ENCODE measurements at places on chromosomes 1 and 21.

GRCh38 chr1:15959424-15959823, 16.5 kb downstream of the ZBTB17 start:
- no peak for DNase-seq

- no peak for DNase-seq
These were observed 250.1 kb downstream of the KCNH1 start for GRCh38 chr1:210883821-210884220.

GRCh38 chr1:53550201-53550741, 91.1 kb downstream of the DMRTB1 start:
- no peak for DNase-seq

GRCh38 chr1:237740846-237741245, 149.9 kb downstream of the ZP4 start:
- DNase-seq: no peak

DNA sequence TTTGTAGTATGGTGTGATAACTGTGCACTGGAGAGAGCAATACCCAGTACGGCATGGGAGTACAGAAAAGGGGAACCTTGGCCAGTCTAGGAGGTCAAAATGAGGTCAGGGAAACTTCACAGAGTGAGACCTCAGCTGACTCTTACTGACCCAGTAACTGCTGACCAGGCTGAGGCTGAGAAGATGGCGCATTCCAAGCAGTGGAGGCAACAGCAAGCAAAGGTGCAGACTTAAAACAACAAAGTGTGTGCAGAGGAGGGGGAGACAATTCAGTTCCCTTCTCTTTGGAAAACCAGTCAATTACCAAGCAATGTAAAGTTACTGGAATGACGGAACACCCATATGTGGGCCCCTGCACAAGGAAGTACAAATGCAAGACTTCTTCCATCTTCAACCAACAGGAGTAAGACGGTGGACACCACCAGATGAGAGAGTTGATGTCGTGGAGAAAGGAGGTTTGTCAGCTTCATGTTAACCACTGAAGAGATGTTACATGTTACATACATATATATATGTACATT, 54.6 kb upstream of the PRDX6 start:
- no peak for DNase-seq

DNA sequence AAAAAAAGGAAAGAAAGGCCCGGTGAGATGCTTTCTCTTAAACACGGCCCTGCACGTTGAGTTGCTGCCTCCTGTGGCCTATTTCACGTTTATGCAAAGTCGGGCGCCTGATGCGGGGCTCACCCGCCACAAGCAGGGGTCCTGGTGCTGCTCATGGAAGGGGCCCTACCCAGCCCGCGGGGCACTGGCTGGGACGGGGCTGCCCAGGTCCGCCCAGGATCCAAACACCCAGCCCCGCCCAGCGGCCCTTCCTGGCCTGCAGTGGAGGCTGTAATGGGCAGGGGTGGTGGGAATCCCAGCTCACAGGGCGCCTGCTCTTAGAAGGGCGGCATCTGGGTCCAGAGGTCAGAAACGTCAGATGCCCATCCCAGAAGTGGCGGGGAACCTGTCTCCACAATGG, 1.6 kb downstream of the COL6A2 start:
- no peak for DNase-seq

- DNase-seq: no peak
These were observed 8.8 kb upstream of the LMX1A start for GRCh38 chr1:165365341-165365740.

GRCh38 chr1:93686504-93687250, 5.0 kb upstream of the BCAR3 start:
- DNase-seq: no peak

DNA sequence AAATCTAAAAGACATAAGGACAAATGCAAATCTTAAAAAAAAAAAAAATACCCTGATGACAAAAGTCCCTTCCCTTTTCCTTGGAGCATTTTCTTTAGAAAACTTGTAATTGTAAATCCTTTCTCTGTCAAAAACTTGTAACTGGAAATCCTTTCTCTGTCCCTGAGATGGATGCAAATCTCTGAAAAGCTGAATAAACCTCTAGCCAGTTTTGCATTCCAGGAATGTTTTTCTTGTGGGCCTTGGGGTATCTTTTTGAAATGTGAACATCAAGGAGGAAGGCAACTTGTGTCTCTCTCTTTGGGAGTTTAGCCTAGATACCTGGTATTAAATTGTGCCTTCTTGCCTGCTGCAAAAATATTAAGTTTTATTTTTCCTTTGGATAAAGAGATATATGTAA, 305.3 kb downstream of the KCNT2 start:
- no peak for DNase-seq

DNA sequence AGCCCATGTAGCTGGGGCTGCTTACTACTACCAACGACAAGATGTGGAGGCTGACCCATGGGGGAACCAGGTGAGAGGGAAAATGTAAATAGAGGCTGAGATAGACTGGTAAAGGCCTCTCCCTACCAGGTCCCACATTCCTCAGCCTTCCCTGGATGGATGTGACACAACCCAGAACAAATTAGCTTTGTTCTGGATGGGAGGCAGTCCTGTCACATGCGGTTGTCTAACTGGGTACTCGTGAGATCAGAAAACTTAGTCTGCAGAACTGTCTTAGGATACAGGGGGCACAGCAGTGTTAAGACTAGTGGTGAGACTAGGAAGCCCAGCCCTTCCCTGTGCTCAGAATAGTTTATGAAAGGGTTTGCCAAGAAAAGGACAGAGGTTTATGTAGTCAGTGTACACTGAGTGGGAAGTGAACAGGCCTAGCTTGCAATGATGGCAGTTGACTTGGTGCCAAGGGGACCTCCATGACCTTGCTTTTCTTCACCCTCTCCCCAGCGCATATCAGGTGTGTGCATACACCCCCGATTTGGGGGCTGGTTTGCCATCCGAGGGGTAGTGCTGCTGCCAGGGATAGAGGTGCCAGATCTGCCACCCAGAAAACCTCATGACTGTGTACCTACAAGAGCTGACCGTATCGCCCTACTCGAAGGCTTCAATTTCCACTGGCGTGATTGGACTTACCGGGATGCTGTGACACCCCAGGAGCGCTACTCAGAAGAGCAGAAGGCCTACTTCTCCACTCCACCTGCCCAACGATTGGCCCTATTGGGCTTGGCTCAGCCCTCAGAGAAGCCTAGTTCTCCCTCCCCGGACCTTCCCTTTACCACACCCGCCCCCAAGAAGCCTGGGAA, 8.4 kb downstream of the MMACHC start:
- no peak for DNase-seq

GRCh38 chr1:219405531-219406331, 207.2 kb downstream of the ZC3H11B start:
- no peak for DNase-seq

GRCh38 chr21:17451364-17451891, 61.4 kb upstream of the CXADR start:
- no peak for DNase-seq

DNA sequence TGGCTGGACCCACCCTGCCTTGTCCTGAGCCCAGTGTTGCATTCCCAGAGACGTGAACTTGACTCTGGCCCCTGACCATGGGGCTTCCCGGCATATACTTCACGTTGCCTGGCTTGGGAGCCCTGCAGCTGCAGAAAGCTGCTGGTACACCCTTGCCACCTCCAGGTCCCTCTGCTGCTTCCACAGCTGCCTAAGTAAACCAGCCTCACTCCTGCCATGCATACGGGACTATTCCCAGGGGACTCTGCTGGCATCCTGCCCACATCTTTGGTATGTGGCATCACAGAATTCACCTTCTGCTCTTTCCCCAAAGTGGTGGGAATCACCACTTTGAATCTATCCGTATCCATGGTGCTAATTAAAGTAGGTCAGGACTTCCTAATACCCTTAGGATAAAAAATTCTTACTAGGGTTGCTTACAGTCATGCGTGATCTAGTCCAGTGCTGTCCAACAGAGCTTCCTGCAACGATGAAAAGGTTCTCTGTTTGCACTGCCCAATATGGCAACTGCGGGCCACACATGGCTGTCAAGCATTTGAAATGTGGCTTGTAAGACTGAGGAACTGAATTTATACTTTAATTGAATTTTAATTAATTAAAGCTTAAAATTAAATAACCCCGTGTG, 203.0 kb downstream of the GRIK3 start:
- no peak for DNase-seq

DNA sequence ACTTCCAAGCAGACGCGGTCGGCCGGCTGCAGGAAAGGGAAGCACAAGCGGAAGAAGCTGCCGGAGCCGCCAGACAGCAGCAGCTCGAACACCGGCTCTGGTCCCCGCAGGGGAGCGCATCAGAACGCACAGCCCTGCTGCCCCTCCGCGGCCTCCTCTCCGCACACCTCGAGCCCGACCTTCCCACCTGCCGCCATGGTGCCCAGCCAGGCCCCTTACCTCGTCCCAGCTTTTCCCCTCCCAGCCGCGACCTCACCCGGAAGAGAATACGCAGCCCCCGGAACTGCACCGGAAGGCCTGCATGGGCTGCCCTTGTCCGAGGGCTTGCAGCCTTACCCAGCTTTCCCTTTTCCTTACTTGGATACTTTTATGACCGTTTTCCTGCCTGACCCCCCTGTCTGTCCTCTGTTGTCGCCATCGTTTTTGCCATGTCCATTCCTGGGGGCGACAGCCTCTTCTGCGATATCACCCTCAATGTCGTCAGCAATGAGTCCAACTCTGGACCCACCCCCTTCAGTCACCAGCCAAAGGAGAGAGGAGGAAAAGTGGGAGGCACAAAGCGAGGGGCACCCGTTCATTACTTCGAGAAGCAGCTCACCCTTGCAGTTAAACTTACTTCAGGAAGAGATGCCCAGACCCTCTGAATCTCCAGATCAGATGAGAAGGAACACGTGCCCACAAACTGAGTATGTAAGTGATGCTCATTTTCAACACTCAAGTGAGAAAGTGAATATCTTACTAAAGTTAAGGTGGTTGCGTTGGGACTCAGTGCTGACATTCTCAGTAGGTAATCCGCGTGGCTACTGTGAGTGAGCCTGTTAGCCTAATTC, 25.5 kb downstream of the UTS2 start:
- DNase-seq: peak; percentile 17

- no peak for DNase-seq
These were observed 59.2 kb downstream of the KRTAP19-8 start for GRCh38 chr21:30979054-30979453.

DNA sequence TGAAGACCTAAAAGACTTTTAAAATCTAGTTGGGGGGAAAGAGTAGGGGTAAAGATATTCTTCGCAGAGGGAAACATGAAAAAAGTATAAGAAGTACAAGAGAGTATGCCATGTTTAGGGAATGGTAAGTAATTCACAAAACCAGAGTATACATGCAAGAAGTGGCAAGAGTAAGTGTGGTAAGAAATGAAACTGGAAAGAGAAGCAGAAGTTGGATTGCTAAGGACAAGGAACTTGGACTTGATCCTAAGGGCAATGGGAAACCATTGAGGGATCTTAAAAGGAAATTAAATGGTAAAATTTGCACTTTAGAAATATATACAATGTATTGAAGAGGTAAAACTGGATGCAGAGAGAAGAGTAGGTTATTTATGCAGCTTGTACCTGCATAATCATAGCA, 9.2 kb upstream of the ZNF644 start:
- no peak for DNase-seq

DNA sequence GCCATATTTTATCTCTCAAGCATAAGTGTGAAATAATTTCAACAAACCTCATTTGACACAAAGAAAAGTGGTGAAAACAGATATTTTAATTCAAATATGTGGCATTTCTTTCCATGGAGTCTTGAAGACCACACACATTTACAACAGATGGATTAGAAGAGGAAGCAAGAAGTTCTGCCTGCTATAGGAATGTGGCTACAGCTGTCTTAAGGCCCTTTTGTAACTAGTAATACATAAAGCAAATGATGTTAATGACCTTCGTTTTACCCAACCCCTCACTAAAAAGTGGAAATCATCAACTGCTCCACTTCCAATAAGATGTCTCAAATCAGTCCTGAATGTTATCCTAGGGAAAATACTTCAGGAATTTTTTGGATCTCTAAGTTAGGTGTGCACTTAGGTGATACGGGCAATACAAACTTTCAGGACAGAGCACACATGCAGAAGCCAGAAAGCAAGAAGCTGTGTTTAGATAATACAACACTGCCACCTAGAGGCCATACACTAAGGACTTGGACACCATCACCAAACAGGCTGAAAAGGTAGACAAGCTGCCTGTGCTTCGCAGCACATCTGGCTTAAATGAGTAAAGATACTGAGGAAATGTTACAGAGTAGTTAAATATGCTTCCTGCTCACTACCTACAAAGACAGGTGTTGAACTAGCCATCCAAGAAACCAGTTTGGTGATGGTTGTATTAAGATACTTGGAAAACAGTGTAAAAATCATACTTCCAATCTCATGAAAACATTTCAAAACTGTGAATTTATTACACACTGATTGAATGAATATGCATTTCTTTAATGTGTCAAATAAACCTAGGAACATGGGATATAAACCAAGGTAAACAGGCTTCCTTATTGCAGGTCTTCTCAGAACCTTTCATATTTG, 24.4 kb downstream of the RRAGC start:
- DNase-seq: peak; percentile 80
